Body of pancreas (tissue), 4 donors: ENCODE measurements at places on chromosomes 16 and 17.

DNA sequence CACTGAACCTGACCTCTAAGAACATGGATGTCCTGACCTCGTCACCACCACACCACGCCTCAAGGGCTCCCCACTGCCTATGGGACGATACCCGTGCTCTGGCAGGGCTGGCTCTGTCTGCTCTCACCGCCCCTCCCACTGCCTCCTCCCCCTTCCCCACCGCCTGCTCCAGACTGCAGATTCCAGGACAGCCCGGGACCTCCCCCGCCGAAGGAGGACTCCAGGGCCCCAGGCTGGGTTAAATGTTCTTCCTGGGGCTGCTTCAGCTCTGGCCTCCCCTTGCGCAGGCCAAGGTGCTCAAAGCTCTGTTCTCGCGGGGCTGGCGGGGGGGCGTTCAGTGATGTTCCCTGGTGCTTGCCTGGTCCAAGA, 3.1 kb downstream of the NPW start:
- no peak for DNase-seq

- DNase-seq = no peak
These were observed 49.4 kb downstream of the SLC39A11 start for GRCh38 chr17:73042809-73043685.

DNA sequence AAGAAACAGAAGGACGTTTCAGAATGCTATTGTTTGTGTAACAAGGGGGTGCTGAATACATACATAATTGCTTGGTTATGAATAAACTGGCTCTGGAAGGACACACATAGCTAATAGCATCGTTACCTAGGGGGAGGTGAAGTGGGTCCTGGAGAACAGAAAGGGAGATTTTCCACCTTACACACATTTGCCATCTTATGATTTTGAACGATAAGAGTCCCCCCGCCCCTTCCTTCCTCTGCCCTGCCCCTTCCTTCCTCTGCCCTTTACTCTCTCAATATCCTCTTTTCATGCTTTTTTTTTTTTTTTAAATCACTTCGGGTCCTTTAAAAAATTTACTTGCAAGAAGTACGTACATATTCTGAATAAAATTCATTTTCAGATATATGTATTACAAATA, 902 bp upstream of the DHRS7B start:
- no peak for DNase-seq

DNA sequence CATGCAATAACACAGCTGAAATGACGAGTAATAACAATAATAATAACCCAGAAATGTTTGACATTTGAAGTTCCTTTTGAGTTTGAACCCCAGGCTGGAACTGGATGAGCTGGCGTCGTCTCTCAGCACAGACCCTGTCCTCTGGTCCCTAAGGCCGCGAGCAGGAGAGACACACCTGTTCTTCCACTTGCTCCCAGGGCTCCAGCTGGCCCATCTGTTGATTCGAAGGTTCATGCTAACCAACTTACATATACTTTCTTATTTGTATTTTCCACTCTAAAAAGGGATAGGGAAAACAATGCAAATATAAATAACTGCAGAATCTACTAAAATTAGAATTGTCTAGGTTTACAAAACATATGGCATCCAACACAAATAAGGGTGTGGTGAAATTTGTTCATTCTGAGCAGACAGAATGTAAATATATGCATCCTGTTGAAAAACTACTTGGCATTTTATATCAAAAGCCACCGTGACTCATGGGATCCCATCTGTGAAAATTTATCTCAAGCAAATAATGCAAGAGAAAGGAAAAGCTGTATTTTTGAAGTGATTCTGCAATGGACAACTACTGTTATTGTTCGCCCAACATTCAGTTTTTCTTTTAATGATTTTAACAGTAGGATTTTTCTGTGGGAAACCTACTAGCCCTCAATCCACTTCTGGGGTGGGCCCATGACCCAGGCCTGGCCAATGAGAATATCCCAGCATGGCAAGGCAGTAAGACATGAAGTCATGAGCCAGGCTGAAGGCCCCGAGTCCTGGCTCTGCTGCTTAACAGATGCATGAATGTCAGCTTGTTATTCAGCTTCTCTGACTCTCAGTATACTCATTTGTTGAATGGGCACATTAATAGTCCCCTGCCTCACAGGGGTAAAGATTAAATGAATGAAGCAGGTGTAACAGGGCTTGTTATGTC, 13.2 kb upstream of the RGS9 start:
- no peak for DNase-seq

- peak; percentile 69 for DNase-seq
These were observed 19.7 kb upstream of the SLC47A1 start for GRCh38 chr17:19513897-19514488.

DNA sequence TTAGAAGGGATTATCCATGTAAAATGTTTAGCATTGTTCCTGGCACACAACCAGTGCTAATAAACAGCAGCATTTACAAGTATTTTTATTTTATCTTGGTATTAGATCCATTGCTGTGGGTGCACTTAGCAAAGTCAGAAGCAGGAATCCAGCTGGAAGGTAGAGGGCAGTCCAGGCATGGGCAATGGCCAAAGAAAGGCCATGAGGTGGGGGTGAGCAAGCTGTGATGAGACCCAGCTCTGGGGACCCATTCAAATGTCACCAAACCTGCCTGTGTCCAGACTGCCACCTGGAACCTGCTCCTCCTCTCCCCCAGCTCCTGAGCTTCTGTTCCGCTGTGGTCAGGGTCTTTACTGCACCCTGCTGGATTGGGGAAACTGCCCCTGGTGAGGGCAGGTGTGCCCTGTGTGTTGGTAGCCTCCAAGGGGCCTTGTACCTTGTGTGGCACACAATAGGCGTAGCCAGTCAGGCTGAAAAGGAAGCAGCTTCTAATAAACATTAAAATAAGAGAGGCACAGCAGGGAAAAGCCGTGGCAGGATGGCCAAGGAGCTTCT, 118.0 kb upstream of the CRHR1 start:
- no peak for DNase-seq

- no peak for DNase-seq
These were observed 230.3 kb downstream of the MAP2K4 start for GRCh38 chr17:12250973-12251372.

- no peak for DNase-seq
These were observed 15.7 kb downstream of the RAPGEFL1 start for GRCh38 chr17:40192961-40193360.

DNA sequence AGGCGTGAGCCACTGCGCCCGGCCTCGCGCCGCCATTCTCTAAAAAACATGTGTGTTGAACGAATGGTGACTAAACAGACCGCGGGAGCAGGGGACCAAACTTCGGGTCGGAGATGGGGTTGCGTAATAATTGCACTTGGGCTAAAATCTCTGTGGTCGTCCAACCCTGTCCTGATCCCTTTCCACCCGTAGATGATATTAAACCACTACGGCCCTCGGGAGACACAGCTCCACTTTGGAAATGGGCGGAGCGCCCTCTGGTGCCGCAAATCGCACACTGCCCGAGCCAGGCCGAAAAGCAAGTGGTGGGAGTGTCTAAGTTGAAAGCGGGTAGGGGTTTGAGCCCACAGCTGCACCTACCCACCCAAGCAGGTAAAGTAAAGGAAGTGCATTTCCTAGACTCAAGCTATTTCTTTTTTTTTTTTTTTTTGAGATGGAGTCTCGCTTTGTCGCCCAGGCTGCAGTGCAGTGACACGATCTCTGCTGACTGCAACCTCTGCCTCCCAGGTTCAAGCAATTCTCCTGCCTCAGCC, 17.0 kb downstream of the CAVIN1 start:
- DNase-seq = peak; percentile 82

DNA sequence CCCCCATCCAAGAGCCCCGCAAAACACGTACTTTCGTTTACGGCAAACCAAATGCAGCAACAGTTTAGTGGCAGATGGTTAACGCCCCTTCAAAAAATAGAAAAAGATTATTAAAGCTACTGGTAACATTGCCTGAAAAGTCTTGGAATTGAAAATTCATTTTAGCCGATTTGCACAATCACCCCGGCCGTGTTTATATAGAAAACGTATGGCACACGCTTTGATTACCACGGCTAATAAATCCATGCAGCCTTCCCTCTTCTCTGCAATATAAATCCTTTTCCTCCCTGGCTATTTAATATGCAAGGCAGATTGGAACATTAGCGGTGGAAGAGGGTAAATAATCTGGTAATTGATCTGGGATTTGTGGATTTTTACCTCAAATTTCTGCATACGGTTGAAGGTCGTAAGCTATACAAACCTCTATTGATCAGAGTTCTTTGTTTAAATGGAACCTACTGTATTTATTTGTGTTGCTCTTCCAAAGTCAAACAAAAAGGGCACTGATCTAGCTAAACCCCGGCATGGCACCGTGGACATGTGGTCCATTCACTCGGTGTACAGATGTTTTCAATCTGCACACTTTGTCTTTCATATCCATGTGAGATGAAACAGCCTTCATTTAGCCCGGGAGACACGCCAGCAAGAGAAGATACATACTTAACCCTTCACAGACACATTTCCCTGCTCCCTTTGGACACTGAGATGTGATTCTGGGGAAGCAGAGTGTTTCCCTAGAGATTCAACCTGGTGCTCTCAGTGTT, 238.1 kb upstream of the MAF start:
- no peak for DNase-seq
